GM13976 (cell line): ENCODE measurements at places on chromosomes 13 and 19.

- DNase-seq: peak; percentile 25
These were observed at the start of gene TRPC4 for GRCh38 chr13:37869756-37870488. TRPC4 (minus strand) TSS chr13:37869772; CDS start chr13:37783333, 86,439 bp downstream.

DNA sequence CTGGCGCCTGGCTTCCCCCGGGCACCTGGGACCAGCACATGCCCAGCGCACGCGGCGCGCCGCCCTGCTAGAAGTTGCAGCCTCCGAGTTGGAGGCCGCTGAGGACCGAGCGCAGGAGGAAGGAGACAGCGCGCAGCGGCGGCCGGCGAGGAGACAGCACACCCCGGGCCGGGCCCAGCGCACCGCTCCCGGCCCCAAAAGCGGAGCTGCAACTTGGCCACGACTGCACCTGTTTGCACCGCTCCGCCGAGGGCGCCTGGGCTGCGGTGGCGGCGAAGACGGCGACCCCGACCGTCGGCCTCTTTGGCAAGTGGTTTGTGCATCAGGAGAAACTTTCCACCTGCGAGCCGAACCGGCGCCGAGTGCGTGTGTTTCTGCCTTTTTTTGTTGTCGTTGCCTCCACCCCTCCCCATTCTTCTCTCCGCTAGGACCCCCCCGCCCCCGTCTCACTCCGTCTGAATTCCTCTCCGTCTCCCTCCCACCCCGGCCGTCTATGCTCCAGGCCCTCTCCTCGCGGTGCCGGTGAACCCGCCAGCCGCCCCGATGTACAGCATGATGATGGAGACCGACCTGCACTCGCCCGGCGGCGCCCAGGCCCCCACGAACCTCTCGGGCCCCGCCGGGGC lies at the start of gene SOX1:
TSS of gene SOX1 (plus strand) at position 34 of the 626 bp plus-strand sequence. CDS start at position 544, 510 bp downstream.
- DNase-seq: peak; percentile 29

DNA sequence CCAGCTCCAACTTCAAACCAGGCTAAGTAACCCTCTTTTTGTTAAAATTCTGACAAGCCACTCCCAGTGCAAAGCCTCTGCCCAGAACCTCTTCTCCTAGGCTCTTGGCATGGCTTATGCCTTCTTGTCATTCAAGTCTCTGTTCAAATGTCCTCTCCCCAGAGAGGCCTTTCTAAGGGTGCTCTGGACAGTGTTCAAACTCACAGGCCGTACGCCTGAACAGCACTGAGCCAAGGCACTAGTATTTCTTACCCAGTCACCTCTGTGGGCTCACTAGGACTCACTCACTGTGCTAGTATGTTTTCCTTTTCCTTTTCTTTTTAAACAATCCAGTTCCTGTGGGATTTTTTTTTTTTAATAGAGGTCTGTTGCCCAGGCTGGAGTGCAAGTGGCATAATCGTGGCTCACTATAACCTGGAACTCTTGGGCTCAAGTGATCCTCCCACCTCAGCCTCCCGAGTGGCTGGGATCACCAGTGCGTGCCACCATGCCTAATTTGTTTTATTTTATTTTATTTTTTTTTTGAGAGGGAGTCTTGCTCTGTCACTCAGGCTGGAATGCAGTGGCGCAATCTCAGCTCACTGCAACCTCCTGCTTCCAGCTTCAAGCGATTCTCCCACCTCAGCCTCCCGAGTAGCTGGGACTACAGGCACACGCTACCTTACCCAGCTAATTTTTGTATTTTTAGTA lies 2.3 kb upstream of the ASF1B start:
- no peak for DNase-seq

GRCh38 chr19:1455336-1456120 lies 5.6 kb downstream of the APC2 start:
- peak; percentile 84 for DNase-seq

GRCh38 chr19:38671654-38672053 lies 24.2 kb downstream of the ACTN4 start:
- no peak for DNase-seq

DNA sequence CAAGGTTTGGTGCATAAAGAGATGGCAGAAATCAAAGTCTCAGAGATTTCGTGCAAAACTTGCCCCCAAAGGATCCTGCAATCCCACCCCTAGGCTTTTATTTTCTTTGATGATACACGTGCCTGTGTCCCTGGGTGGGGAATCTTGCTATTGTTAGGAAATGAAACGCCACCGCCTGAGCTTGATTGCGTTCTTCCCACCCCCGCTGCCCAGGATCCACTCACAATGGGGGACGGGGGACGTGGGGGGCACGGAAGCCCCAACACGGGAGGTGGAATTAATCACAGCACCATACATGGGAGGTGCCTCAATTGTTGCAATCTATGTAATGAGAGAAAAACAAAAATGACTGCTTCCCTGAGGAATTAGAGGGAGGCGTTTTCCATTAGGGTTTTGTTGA lies 39.6 kb downstream of the ZNRF4 start:
- no peak for DNase-seq

- no peak for DNase-seq
These were observed 2.2 kb downstream of the TNNT1 start for GRCh38 chr19:55146705-55147273.

- no peak for DNase-seq
These were observed 28.5 kb upstream of the ASF1B start for GRCh38 chr19:14164724-14165493.

- no peak for DNase-seq
These were observed 63.4 kb downstream of the SLAIN1 start for GRCh38 chr13:77760893-77761292.

- no peak for DNase-seq
These were observed 164.7 kb downstream of the KCNRG start for GRCh38 chr13:50179977-50180376.

DNA sequence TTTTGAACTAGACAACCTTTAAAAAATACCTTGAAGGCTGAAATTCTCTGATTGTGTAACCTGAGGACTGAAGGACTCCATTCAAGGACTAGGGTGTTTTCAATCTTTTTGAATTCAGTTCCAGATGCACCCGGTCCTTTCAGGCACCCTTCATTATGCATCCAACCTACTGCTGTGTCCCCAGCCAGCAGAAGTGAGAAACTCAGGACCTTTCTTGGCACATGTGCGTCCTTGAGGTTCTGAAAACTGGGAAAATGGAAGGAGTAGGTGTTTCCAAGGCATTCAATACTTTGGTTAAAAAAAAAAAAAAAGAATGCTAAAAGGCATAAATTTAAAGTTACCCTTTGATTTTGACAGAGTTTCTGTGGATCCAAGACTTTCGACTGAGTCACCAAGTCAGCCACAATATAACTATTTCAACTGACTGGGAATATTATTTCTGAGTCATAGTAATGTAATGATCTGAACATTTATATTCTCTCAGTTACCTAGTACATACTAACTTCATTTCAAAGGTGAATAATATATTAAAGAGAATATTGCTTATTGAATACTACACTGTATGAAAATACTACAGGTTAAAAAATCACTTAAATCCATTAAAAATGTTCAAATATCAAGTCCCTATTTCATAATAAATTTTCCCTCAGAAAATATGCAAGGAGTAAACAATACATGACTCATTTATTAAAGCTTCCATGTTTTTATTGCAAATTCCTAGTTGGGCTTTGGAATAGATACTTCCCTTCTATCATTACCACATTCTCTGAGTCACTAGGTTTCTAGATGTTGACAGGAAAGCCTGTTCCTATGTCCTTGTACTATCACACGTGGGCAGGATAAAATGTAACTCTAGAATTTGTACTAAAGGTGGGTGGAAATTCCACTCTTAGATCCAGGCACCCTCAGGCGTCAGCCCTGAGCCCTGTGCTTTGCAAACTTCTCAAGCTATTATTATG lies 2.4 kb upstream of the ITGBL1 start:
- no peak for DNase-seq

- no peak for DNase-seq
These were observed 1.1 kb upstream of the SWSAP1 start for GRCh38 chr19:11373166-11373884.
